ENCODE measurements at places on chromosomes 7 and 10. TPM values are rescaled to one million over a fixed set of nuclear protein-coding genes. Genes with fewer than 3 reads are reported as not detected.

The ARMH3 gene
- 21.9 TPM for total RNA-seq

The LIPM gene
- not detected for total RNA-seq

The GNAT3 gene
- not detected for total RNA-seq

The PRRT4 gene
- 0.27 TPM for total RNA-seq

The SH2D4B gene
- 0.18 TPM for total RNA-seq

The PNLIP gene
- total RNA-seq, result not detected

The LRRD1 gene
- not detected for total RNA-seq

DNA sequence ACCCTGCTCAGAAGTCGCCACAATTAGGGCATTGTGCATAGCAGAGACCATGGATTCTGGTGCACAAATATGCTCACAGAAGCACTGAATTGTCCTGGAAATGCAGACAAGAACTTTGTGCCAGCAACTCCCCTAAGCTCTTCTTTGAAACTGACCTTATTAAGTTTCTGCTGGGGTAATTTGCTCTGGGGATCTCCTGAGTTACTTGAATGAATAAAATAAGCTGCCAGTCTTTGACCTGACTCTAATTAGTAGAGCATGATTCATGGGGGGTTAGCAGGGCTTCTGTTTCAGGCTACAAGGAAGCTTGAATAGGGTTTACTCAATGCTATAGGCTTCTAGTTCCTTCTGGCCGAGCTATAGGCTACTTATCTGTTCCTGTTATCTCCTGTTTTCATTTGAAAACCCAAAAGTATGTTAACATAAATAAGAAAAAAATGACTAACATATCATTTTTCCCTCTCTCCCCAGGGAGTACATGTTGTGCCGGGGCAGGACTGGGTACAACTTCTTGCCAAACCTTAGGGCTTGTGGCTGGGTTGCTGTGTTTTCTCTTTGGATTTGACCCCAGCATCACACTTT lies 169.0 kb upstream of the TMEM229A start:
- DNase-seq, result no peak
- no peak overlapping the region for H3K4me3 ChIP-seq
- H3K36me3 ChIP-seq, result no peaks in the 10 kb centered on the region

- H3K4me1 ChIP-seq, result peaks cover 3% of the 10 kb centered on the region
- H3K27ac ChIP-seq, result no peak within 1 kb of the TSS
- peak; percentile 18 for DNase-seq
- H3K36me3 ChIP-seq, result no peaks in the 10 kb centered on the region
- peak within 1 kb of the TSS; percentile 10 for H3K4me3 ChIP-seq
Observed at GRCh38 chr10:43076876-43077420, at the start of gene RET. RET (plus strand) TSS chr10:43077069; CDS start chr10:43077259, 190 bp downstream.

DNA sequence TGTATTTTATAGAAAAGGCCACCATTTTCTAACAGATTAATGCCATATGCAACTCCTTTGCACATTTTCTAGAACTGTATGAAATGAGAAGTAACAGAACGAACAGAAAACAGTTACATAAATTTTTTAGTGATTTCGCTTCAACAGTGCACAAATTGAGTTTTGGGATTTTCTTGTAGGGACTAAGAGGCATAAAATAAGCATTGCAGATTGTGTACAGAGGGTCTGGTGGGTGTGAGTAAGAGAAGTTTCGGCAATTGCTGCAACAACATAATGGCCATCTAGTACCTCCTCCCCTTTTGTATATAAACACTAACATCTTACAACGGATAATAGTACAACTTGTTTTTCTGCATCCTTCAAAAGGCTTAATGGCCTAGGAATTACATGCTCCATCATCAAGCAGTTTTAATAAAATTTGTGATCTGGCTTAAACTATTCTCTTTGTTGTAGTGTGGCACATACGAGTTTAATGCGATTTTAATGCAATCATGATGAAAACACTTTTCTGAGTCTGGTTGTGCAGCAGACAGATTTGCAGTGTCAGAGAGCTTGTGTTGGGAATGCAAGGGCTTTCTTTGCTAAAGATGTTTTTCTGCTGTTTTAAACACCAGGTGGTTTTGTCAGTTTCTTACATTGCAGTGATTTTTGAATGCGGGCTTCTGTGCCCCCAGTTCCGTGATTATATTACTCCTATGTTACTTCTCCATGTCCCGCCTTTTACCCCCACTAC lies 2.9 kb downstream of the GLCCI1 start:
- DNase-seq, result no peak
- H3K4me3 ChIP-seq, result no peak overlapping the region
- peaks cover 26% of the 10 kb centered on the region for H3K4me1 ChIP-seq

DNA sequence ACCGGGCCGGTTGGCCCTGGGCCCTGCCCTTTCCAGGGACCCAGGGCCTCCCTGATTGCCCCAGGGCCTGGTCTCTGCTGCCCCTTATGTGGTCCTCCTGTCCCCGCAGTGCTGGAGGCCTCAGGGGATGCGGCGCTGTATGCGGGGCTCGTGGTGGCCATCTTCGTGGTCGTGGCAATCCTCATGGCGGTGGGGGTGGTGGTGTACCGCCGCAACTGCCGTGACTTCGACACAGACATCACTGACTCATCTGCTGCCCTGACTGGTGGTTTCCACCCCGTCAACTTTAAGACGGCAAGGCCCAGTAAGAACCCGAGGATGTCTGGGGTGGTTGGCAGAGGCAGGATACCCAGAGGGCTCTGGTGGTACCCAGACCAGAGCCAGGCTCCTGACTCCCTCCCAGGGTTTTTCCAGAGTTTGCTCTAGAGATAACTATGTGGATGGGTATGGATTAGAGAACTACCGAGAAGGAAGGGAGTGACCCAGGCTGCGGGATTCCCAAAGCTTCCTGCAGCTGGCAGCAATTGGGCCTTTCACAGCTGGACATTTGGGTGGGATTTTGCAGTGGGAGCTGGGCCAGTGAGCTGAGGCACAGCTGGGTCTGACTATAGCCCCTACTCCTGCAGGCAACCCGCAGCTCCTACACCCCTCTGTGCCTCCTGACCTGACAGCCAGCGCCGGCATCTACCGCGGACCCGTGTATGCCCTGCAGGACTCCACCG lies 28.1 kb upstream of the SLC29A3 start:
- no peak overlapping the region for H3K4me3 ChIP-seq
- no peak overlapping the region for H3K27ac ChIP-seq
- no peak for DNase-seq
- H3K36me3 ChIP-seq, result no peaks in the 10 kb centered on the region
- no peaks in the 10 kb centered on the region for H3K27me3 ChIP-seq

GRCh38 chr10:131129544-131129943 lies 182.0 kb downstream of the TCERG1L start:
- no peak overlapping the region for H3K27ac ChIP-seq
- H3K36me3 ChIP-seq, result no peaks in the 10 kb centered on the region
- no peak overlapping the region for H3K4me3 ChIP-seq
- peaks cover 4% of the 10 kb centered on the region for H3K4me1 ChIP-seq
- DNase-seq, result no peak

- DNase-seq, result no peak
- peaks cover 81% of the 10 kb centered on the region for H3K27me3 ChIP-seq
- H3K36me3 ChIP-seq, result no peaks in the 10 kb centered on the region
- no peak overlapping the region for H3K27ac ChIP-seq
- H3K4me1 ChIP-seq, result peaks cover 11% of the 10 kb centered on the region
Observed at GRCh38 chr7:41699516-41699915, 3.4 kb downstream of the INHBA start.

DNA sequence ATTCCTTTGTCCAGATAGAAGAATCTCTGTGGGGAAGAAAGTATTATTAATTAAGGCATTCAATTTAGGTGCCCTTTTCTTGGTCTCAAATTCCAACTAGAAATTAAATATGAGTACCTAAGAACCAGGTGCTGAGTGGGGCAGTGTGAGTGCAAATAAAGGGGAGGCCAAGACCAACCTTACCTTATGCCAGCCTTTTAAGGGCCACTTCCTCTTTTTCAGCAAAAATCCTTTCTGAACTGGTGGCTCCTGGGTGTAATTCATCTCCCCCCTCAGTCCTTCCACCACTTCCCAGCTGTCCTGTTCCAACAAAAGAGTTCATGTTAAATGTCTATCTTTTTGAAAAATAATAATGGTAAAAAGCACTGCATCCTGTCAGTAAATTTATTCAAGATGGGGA lies 108.2 kb downstream of the OSBPL3 start:
- no peaks in the 10 kb centered on the region for H3K27me3 ChIP-seq

DNA sequence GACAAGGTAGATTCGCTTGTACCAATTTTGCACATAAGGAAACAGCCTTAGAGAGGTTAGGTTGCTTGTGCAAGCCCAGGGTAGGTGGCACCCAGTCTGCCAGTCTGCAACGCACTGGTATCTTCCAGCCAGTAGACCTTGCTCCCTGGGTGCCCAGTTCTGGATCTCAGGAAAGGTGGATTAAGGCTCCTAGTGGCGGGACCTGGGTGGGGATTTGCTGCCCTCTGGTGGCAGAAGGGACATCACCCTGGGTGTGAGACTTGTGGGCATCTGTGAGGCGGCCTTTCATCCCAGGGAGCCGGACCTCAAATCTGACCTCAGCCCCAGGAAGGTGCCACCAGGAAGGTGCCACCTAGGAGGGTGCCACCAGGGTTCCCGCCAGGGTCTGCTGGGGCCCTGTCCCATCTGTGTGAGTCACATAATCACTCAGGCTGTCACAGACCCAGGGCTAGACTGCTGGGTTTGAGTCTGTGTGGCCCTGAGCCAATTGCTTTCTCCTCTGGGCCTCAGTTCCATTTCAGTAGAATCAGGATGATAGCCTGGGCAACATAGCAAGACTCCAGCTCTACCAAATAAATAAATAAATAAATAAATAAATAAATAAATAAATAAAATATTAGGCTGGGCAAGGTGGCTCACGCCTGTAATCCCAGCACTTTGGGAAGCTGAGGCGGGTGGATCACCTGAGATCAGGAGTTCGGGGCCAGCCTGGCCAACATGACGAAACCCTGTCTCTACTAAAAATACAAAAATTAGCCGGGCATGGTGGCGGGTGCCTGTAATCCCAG lies 5.3 kb upstream of the PRKRIP1 start:
- DNase-seq, result peak; percentile 61
- H3K4me3 ChIP-seq, result no peak overlapping the region
- H3K36me3 ChIP-seq, result peaks cover 6% of the 10 kb centered on the region
- H3K27ac ChIP-seq, result no peak overlapping the region
- peaks cover 6% of the 10 kb centered on the region for H3K4me1 ChIP-seq

- H3K27me3 ChIP-seq, result peaks cover 67% of the 10 kb centered on the region
- no peaks in the 10 kb centered on the region for H3K36me3 ChIP-seq
- no peak overlapping the region for H3K27ac ChIP-seq
- peak; percentile 59 for DNase-seq
- H3K4me1 ChIP-seq, result no peaks in the 10 kb centered on the region
- no peak overlapping the region for H3K4me3 ChIP-seq
Observed at GRCh38 chr10:123967626-123968243, 76.1 kb upstream of the CPXM2 start.

GRCh38 chr7:74284781-74285259 lies 4.4 kb upstream of the CLIP2 start:
- H3K27ac ChIP-seq, result no peak overlapping the region
- peaks cover 13% of the 10 kb centered on the region for H3K27me3 ChIP-seq
- no peak for DNase-seq

- H3K4me3 ChIP-seq, result peak overlapping the region; percentile 23
- H3K36me3 ChIP-seq, result no peaks in the 10 kb centered on the region
- peak; percentile 40 for DNase-seq
- peaks cover 13% of the 10 kb centered on the region for H3K4me1 ChIP-seq
Observed at GRCh38 chr10:58435297-58435985, 50.2 kb downstream of the TFAM start.

- H3K36me3 ChIP-seq, result no peaks in the 10 kb centered on the region
- no peak overlapping the region for H3K27ac ChIP-seq
- H3K4me3 ChIP-seq, result no peak overlapping the region
- H3K4me1 ChIP-seq, result no peaks in the 10 kb centered on the region
Observed at GRCh38 chr10:89540420-89540949, 5.1 kb upstream of the SLC16A12 start.

- peak overlapping the region; percentile 99 for H3K27ac ChIP-seq
- H3K36me3 ChIP-seq, result peaks cover 58% of the 10 kb centered on the region
- no peak overlapping the region for H3K4me3 ChIP-seq
- H3K27me3 ChIP-seq, result no peaks in the 10 kb centered on the region
- H3K4me1 ChIP-seq, result peaks cover 94% of the 10 kb centered on the region
- no peak for DNase-seq
Observed at GRCh38 chr10:22656036-22656435, 58.3 kb downstream of the PIP4K2A start.

- no peak overlapping the region for H3K4me3 ChIP-seq
- H3K27me3 ChIP-seq, result peaks cover 25% of the 10 kb centered on the region
- H3K36me3 ChIP-seq, result peaks cover 7% of the 10 kb centered on the region
- DNase-seq, result no peak
Observed at GRCh38 chr10:13078912-13079775, 20.8 kb upstream of the OPTN start.

DNA sequence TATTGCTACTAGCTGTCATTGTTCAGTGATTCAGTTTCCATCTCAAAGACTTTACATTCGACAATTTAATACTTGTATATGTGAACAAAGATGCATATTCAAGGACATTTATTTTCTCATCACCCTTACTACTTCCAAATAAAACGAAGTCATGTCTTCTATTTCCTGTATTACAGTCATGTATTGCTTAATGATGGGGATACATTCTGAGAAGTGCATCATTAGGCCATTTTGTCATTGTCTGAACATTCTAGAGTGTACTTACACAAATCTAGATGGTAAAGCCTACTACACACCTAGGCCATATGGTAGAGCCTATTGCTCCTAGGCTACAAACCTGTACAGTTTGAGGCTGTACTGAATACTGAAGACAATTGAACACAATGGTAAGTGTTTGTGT lies 6.5 kb downstream of the C10orf95 start:
- no peaks in the 10 kb centered on the region for H3K27me3 ChIP-seq
- H3K4me3 ChIP-seq, result no peak overlapping the region
- peaks cover 14% of the 10 kb centered on the region for H3K4me1 ChIP-seq
- H3K36me3 ChIP-seq, result peaks cover 3% of the 10 kb centered on the region
- no peak overlapping the region for H3K27ac ChIP-seq
- no peak for DNase-seq

- H3K36me3 ChIP-seq, result no peaks in the 10 kb centered on the region
- no peak overlapping the region for H3K4me3 ChIP-seq
- H3K4me1 ChIP-seq, result no peaks in the 10 kb centered on the region
- H3K27me3 ChIP-seq, result peaks cover 6% of the 10 kb centered on the region
- no peak overlapping the region for H3K27ac ChIP-seq
Observed at GRCh38 chr7:88276605-88277153, 30.0 kb downstream of the STEAP4 start.

DNA sequence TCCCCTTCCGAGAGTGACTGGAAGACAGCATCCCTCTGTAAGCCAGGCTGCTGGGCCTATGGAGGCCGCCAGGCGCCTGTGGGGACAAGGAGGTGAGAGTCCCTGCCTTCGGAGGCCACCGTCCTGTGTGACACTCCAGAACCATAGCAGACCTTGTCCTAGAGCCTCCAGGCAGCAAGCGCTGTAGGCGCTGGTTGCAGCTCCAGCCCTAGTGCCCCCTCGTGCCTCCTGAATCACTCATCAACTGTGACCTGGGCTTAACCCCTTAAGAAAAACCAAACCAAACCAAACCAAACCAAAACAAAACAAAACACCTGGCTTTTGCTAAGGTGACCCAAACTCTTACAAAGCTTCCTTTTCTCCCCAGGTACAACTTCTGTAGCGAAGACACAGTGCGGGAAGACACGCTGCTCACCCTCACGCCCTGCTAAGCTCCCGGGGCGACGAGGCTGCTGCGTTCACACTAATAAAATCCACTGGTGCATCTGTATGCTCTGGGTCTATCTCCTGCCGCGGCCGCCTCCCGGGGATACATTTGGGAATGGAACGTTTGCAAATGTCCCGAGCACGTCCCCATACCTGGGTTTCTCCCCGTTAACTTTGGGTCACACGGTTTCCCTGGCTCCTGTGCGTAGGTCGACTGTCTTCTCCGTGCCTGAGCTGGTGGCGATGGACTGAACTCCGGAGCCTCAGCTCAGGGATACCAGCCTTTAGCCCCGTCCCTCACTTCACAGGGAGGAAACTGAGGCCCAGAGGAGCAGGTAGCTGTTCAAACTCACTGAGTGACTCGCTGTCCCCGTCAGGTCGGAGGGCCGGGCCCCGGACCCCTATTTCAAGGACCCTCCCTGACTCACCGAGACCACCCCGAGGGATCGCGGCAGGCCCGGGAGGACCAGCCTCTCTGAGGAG lies 11.8 kb upstream of the PNLIPRP2 start:
- no peak overlapping the region for H3K4me3 ChIP-seq
- H3K4me1 ChIP-seq, result no peaks in the 10 kb centered on the region
- H3K36me3 ChIP-seq, result no peaks in the 10 kb centered on the region
- no peak overlapping the region for H3K27ac ChIP-seq
